Caudate nucleus (tissue), 63 donors: ENCODE measurements at places on chromosomes 6 and 20.

DNA sequence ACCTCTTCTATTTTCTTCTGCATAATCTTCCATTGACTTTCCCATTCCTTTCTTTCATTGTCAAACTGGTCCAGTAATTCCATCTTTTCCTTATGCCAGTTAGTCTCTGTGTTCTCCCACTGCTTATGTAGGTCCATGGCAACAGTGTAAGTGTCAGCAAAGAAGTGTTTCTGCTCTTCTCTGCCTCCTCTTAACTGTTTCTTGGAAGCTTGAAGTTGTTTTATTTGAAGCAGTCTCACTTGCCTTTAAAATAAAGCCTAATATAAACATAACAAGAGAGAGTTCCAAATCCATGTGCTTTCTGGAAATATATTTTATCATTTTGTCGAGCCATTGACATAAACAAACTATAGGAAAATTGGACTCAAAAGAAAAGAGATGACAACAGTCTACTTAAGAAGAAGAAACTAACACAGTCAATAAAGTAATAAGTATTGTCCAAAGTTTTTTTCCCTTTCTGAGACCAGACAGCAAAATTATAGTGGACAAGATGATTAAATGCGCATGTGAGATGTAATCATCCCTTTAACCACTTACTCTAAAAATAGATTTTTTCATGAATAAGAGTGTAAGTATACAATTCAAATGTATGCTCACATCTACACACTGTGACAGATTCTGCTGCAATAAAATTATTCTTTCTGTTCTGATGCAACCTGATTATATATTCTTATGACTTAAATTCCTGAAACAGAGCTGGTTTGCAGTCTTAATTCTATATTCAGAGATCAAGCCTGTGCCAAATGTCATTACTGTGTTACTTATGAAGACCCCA lies 5.2 kb downstream of the KIAA0408 start:
- no peak for DNase-seq

DNA sequence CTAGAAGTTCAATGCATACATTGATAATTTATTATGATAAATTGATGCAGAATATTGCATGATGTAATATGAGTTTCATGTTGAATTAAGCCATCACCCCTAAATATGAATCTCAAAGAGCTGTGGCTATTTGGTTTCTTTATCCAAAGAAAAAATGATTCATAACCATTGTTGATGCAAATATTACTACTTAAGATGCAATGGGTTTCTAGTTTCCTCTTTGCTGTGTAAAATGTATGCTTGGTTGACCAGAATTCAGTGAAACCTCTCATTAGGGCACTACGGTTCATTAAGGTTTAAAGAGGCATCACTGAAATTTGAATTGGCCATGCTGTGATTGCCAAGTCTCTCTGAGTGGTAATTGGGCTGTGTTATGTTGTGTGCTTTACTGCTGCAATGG lies 492.5 kb upstream of the FLRT3 start:
- DNase-seq, result no peak

DNA sequence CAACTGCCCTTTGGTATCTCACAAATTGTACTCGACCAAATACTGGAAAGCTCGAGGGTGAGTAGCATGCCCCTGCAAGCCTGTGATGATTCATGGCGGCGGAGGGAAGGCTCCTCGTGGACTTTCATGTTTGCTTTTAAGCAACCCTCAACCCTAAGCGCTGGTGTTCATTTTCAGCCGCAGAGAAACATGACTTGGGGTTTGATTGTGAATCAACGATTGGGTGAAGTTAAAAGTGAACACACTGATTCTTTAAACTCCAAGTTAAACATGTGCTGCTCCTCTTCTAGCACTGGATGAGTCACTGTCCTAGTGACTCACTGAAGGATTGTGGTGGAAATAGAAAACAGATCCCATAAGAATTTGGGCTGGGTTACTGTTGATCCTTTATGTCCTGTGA lies 8.3 kb downstream of the CD109 start:
- no peak for DNase-seq

- DNase-seq, result no peak
Measured at GRCh38 chr20:53487461-53488200, 106.0 kb downstream of the ZNF217 start.

DNA sequence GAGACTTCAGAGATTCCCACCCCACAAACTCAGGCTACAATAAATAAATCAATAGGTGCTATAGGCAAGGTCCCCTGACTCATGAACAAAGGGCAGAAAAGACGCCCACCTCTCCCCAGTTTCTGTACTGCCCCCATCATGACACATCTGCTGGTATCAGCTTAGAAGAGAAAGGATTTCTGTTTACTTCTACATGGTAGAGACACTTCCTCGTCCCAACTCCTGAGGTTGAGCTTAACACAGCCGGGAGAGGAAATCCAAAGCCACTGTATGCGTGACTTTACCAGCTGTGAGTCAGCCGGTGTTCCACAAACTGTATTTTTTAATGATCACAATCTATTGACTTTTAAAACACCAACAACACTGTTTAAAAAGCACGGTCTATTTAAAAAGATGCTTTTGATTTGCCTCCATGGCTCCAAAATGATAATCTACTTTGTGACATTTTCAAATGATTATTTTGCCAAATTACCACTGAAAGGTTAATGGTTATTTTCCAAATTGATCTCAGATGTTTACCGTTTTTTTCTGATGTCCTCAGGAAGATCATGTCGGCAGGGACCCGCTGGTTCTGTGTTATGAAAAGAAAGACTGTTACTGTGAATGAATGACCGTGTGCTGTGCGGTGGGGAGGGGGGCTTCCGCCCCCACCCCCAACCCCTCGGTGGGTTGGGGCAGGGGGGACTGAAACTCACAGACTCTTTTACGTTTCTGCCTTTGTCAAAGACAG lies 72.5 kb downstream of the ATP9A start:
- DNase-seq, result no peak

DNA sequence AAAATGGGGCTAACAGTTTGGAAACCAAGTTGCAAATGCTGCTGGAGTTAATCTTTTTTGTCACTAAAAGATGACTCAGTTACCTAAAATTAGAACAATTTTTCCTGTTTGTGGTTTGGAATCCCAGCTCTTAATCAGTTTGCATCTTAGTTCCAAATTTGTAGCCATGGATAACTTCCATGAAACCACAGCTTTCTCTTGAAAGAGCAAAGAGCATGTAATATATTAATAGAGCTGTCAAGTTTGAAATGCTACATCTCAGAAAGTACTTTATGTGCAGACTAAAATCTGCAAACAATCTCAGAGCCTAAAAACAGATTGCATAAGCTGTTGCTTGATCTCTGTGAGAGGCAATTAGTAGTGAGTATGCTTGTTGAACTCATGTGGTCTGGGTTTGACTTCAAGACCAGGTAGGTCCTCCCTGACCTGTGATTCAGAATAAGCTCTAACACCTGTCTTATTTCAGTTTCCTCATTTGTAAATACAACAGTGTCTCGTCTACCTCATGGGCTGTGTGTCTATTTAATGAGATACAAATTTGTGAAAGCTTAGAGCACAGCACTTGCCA lies 23.5 kb downstream of the DHX35 start:
- no peak for DNase-seq

DNA sequence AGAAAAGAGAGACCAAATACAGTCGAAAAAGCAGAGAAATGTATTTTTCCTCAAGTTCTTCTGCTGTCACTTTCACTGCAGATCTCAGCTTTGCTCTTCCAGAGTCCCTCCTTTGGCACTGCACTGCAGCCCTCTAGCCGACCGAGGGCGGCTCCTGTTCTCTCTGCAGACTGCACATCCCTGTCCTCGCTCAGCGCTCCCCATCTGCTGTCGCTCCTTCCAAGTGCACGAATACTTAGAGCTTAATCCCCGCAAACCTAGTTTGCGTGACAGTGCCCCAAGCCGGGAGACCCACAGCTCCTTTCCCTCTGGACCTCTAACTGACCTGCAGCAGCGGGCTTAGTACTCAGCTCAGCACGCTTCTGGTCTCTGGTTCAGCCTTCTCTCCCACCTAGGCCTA lies 15.2 kb downstream of the RPP21 start:
- DNase-seq, result no peak

GRCh38 chr6:71072508-71072907 lies 115.6 kb upstream of the B3GAT2 start:
- no peak for DNase-seq

DNA sequence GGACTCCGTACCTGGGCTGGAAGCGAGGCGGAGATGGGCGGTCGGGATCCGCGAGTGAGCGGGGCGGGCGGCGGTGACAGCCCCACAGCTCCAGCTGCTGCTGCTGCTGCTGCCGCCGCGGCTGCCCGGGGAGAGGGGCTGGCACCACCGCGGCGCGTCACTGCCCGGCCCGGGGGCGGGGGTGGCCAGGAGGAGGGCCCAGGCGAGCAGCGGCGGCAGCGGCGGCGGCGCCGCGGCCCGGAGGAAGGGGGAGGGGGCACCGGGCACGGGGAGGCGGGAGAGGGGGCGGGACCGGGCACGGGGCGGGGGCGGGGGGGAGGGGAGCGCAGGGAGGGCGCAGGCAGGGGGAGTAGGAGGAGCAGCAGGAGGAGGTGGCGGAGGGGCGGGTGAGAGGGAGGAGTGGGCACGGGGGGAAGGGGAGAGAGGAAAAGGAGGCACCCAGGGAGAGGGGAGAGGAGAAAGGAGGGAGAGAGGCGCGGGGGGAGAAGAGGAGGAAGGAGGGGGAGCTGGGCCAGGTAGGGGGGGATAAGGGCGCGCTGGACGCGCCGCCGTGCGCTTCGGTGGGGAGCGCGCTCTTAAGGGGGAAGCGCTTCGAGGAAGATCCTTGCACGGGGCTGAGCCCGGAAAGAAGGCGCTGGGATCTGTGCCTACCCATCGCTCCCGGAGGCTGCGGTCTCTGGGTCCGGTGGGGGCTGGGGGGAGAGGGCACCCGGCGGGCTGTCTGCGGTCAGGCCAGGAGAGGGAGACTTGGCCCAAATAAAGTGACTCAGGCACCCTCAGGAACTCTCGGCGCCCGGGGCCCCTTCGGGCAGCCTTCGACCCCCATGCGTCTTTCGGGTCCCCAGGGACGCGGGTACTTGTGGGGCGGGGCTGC lies 101.5 kb downstream of the NOL4L start:
- DNase-seq, result peak; percentile 73

- DNase-seq, result no peak
Measured at GRCh38 chr6:166671434-166672081, 44.5 kb upstream of the RPS6KA2 start.

GRCh38 chr6:109186012-109186411 lies 90.7 kb downstream of the CEP57L1 start:
- no peak for DNase-seq

GRCh38 chr20:53028337-53029007 lies 56.3 kb downstream of the TSHZ2 start:
- no peak for DNase-seq

DNA sequence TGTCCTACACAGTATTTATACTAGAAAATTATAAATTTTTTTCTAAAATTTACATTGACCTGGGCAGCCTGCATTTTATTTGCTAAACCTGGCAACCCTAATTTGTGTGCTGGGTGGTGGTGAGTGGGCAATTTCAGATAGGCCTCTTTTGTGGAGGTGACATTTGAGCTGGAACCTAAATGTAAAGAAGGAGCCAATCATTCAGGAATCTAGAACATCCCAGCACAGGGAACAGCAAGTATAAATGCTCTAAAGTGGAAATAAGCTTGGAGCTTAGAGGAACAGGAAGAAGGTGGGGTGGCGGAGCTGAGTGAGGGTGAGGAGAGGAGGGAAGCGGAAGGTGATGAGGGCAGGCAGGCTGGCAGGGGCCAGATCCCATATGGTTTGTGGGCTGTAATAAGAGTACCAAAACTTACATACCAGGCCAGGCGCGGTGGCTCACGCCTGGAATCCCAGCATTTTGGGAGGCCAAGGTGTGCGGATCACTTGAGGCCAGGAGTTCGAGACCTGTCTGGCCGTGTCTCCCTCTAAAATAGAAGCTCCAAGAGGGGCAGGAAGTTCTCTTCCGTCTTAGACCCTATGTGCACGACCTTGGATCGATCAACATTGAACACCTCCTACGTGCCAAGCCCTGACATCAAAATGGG lies 549 bp upstream of the CSE1L start:
- no peak for DNase-seq

GRCh38 chr6:24910961-24911725 lies 24.6 kb downstream of the RIPOR2 start:
- peak; percentile 61 for DNase-seq

GRCh38 chr6:156123731-156124130 lies 653.4 kb upstream of the ARID1B start:
- no peak for DNase-seq

DNA sequence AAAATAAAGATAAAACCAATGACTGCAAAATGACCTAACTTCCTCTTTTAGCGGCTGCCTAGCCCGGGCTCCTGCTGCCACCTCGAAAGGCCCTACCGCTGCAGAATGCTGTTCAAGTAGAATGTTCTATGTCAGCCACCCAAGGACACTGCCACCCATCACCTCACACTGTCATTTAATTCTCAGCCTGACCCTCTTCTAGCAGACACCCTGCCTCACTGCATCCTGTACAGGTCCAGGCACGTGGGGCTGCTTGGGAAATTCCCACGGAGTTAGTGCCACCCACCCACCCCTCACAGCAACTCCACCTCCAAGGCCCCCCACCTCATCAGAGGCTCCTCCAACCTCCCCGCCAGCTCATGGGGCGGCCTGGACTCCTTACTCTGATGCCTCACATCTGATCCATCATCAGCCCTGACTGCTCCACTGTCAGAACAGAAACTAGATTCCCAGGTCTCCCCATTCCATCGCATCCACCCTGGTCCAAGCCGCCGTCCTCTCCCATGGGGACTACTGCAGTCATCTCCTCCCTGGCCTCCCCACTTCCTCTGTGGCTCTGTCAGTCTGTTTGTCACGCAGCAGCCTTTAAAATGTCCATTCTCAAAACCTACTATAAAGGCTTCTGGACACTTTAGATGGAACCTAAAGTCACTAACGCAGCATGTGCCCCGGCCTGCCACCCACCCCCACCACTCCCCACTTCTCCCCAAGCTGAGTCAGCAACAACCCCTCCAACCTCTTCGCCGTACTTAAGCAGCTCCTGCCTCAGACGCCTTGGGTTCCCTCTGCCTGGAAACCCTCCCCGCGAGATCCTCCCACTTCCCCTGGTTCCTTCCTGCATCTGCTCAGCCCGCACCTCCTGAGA lies 17.0 kb downstream of the NFATC2 start:
- peak; percentile 38 for DNase-seq

GRCh38 chr6:56868687-56869086 lies 86.2 kb upstream of the BEND6 start:
- DNase-seq, result no peak

- DNase-seq, result no peak
Measured at GRCh38 chr6:83417880-83418663, 12.8 kb downstream of the ME1 start.

DNA sequence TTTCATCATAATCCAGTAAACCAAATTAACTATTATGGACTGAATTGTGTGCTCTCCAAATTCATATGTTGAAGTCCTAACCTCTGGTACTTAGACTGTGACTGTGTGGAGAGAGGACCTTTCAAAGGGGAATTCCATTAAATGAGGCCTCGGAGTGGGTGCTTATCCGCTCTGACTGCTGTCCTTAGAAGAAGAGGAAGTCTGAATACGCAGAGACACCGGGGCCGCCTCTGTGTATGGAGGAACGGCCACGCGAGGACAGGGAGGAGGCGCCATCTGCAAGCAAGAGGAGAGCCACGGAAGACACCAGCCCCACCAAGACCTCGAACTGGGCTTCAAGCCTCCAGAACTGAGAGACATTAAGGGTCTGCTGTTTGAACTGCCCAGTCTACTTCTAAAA lies 35.6 kb upstream of the RPS6KA2 start:
- no peak for DNase-seq

GRCh38 chr6:117512056-117512828 lies 29.8 kb downstream of the DCBLD1 start:
- no peak for DNase-seq
